ENCODE measurements at places on chromosomes 13 and 19.

- DNase-seq: no peak
These were observed 33.4 kb downstream of the RFX2 start for GRCh38 chr19:6076675-6077463.

GRCh38 chr19:28972058-28972852 is 240.7 kb downstream of the UQCRFS1 start:
- DNase-seq: no peak

- DNase-seq: no peak
These were observed 226.7 kb downstream of the TEX29 start for GRCh38 chr13:111546921-111547675.

- no peak for DNase-seq
These were observed 4.9 kb downstream of the ARHGEF7 start for GRCh38 chr13:111119966-111120365.

DNA sequence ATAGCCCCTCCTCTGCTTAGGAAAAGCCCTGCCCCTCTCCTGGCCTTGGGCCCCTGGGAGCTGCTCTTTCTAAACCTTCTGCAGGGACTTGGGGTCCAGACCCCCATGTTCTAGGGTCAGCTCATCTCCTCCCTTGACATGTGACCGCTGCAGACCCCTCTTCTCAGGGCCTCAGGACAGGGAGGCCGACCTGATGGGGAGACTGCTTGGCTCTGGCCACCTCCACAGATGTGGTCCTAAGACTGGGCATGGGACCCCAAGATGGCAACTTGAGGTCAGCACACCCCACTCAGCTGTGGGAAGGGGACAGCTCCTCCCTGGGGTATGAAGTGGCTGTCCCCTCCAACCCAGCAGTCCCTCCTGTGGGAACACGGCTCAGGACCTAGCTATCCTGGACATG is 3.9 kb upstream of the SIX5 start:
- no peak for DNase-seq

DNA sequence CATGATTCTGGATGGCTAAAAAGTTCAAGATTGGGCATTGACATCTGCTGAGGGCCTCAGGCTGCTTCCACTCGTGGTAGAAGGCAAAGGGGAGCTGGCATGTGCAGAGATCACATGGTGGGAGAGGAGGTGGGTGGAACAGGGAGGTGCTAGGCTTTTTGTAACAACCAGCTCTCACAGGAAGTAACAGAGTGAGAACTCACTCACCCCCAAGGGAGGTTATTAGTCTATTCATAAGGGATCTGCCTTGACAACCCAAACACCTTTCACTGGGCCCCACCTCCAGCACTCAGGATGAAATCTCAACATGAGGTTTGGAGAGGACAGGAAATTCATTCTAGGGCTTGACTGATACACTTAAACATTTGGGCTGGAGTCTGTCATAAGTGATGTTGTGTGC is 197.7 kb upstream of the RNF113B start:
- DNase-seq: no peak

GRCh38 chr19:48624791-48625723 is 5.8 kb downstream of the SPHK2 start:
- no peak for DNase-seq

GRCh38 chr13:42814868-42815267 is 33.5 kb downstream of the FAM216B start:
- no peak for DNase-seq

DNA sequence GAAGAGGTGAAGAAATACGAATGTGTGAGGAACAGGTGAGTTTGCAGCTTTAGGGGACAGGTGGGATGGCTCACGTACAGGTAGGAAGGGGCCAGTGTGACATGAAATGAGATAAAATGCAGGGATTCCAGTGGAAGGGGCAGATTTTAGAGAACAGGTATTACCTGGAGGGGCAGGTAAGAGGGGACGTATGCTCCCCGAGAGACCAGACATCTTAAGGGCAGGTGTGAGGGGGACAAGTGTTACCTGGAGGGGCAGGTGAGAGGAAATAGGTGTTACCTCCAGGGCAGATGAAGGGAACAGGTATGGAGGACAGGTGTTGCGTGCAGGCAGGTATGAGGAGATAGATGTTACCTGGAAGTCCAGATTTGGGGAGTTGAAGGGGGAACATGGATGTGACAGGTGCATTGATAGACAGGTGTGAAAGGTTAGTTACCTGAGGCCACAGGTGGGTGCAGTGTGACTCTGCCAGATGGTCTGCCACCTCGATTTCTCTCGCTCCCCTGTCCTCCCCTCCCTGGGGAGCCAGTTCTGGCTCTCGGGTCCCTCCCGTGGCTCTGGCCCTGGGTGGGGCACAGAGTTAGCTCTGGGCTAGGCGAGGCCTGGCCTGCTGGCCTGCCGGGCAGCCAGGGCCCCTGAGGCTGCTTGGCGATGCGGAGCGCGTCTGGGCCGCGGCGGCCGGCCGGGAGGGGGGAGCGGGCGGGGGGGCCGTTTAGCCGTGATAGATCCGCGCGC is 2.1 kb downstream of the ERFL start:
- DNase-seq: no peak

DNA sequence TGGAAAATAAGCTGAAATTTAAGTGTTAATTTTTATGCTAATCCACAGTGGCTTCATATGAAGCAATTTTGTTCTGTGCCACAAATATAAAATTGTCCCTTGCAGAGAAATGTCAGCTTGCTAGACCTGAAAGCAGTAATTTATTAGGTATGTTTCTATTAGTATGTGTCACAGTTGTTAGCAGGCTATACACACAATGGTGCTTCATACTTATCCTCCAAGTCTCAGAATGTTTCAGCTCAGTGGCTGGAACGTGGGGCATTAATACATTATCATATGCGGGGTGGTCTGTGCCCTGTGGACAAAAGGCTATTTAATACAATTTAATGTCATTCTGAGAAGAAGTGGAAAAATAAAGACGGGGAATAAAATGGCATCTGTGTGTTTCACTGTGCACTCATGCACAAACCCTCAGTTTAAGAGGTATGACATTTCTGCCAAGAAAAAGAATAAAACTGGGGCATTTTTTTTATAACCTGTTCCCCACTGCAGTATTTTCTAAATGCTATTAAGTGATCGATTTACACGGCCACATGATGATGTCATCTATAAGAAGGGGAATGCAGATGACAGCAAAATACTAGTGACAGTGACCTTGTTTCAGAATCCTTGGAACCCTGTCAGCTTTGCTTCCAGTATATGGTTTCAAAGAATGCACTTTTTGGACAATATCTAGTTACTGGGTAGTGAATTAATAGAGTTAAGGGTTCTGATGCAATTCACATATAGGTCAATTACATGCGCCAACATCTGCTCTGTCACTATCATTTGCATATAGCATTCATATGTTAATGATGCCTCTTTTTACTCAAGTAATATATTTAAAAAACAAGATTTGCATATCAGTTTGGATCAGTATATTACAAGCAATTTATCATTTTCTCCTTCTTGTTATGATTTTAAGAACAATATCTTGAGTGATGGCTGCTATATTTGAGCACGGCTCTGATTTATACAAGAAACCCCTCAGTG is 21.2 kb upstream of the ZNF536 start:
- no peak for DNase-seq

All from cerebellum (tissue), 4 donors.